ENCODE measurements at places on chromosomes 12 and 14.

GRCh38 chr12:22500100-22500499 lies 44.2 kb downstream of the C2CD5 start:
- DNase-seq = no peak

DNA sequence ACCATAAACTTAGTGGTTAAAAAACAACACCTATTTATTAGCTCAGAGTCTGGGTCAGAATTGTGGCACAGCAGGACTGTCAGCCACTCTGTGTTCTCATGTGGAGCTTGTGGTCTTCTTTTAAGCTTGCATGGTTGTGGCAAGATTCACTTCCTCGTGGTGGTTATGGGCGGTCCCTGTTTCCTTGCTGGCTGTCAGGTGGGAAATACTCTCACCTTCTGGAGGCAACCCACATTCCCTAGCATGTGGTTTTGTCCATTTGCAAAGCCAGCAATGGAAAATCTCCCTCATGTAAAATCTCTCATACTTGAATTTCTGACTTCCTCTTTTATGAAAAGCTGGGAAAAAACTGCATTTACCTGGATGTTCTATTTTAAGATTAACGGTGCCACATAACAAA lies 229.8 kb downstream of the ALX1 start:
- no peak for DNase-seq

- DNase-seq = no peak
Measured at GRCh38 chr12:127613056-127613455, 653.9 kb upstream of the TMEM132C start.

GRCh38 chr14:26598081-26598671 lies 343 bp upstream of the NOVA1 start:
- DNase-seq = peak; percentile 95

DNA sequence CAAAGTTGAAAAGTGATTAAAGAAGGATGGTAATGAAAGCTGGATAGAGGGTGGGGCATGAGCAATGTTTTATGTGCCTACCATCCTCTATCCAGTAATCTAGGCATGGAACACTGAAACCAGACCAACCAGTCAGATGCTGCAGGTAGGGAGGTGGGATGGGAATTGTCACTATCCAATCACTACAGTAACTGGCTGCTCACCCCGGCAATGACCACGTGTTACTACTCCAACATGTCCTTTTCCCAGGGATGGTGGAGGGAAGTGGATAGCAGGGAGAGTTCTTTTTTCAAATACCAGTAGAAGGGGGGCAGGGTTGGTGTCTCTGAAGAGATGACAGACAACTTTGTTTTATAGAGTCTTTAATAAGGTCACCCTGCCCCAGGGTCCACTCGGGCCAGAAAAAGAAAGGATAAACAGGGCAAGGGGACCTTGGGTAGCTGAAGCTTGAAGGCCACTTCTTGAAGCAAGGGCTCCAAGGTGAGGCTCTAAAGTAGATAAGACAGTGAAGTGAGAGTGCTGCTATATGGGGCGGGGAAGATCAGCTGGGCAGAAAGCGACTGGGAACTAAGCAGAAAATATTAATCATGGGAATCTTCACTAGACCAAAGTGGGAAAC lies 14.7 kb upstream of the CDH24 start:
- DNase-seq = no peak
